ENCODE measurements at places on chromosomes 11 and 22.

- no peak for DNase-seq
Observed at GRCh38 chr11:134864968-134865305, 452.9 kb upstream of the B3GAT1 start.

DNA sequence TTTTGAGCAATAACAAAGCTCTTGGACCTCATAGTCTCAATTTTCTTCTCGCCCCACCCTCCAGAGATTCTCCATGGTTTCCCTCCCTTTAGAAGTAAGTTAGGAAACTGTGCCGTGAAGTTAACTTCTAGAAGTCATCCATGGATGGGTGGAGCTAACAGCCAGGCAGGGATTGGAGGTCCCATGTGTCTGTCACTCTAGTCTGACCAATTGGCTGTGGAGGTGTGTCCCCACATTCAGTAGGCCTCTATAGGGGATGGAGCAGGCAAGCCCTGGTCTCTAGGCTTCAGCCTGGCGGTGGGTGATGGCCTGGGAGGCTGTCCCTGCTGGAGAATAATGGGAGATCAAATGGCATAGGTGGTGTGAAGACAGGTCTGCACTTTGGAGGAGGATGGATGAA is 50.7 kb downstream of the TP53I11 start:
- DNase-seq: peak; percentile 24

- DNase-seq: no peak
Observed at GRCh38 chr11:102886999-102887398, 12.2 kb upstream of the MMP12 start.

GRCh38 chr11:110362971-110363509 is 66.6 kb upstream of the RDX start:
- DNase-seq: no peak

DNA sequence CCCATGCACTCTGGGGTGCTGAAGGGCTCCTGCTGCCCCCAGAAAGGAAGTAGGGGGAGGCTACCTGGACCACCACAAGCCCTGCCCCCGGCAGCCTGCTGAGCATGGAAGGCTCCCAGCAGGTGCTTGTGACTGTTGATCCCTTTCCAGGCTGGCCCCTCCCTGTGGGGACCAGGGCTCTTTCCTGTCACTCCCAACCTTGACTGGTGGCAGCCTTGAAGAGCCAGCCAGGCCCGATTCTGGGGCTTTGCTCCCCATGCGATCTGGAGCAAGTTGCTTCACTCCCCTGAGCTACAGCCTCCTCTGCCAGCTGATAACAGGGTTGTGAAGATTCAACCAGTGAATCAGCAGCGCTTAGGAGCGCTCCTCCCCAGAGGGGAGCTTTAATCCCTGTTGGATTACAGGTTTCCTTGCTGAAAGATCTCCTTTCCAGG is 4.6 kb upstream of the CST6 start:
- no peak for DNase-seq

- DNase-seq: no peak
Observed at GRCh38 chr11:117475716-117476530, 148.3 kb downstream of the CEP164 start.

GRCh38 chr11:8805296-8805695 is 105.7 kb upstream of the AKIP1 start:
- no peak for DNase-seq

GRCh38 chr11:94379613-94380012 is 21.6 kb downstream of the GPR83 start:
- no peak for DNase-seq

DNA sequence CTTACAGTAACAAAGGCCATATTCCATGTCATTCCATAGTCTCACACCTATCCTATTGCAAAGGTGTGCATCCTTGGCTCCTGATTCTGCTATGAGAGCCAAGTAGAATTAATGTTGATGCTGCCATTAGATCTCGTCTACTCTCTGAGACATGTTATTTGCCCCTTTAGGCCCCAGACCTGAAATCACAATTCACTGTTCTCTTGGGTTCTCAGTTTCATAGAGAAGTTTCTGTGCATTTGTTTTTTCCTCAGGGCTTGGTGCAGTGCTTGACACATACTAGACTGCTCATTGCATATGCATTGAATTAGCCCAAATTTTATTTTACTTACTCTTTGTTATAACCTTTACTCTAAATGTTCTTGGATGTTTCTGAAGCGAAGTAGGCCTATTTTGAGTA is 265.7 kb downstream of the JRKL start:
- DNase-seq: no peak

DNA sequence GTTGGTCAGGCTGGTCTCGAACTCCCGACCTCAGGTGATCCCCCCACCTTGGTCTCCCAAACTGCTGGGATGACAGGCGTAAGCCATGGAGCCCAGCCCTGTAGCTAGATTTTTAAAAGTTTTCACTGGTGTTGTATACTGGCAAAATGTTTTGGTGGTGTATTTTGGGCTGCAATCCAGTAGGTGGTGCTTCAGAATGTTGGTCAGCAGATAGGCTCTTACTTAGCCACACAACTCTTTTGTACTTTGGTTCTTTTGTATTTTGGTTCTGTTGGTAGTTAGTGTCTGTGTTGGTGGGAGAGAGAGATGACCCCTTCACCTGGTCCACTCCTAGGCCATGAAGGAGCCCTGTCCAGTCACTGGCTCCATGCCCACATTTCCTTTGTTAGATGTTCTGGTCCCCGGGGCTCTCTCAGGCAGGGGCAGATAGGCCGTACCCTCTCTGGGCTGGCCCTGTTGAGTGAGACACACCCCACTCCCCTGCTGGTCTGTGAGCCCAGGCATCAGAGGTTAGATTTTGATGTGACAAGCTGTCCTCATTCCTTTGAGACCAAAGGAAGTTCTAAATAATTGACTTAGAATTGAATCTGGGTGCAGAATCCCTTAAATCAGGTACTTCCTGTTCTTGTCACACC is 123.8 kb downstream of the DDX10 start:
- DNase-seq: no peak

DNA sequence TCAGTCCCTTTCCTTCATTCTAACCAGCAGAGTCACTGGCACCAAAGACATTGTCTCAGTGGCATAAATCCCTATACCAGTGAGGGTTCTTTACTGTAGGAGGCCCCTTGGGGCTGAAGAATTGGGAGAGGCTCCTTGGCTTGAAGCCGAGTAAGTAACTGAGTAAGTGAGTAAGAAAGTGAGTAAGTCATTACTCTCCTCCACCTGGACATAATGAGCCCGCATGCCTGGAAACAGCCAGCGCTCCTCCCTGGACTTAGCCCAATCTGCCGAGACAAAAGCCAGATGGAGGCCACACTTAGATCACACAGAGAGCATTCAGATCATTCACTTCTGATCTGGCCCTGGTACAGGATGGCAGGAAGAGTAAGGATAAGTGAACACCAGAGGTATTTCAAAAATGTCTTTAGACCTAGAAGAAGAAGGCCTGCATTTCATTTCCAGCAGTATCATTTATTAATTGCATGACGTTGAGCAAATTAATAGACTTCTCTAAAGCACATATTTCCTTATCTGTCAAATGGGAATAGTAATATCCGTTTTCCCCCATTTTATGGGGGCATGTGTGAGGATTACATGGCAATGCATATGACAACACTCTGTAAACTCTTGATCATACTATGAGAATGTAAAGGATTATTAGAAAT is 8.2 kb upstream of the MICAL3 start:
- DNase-seq: no peak

DNA sequence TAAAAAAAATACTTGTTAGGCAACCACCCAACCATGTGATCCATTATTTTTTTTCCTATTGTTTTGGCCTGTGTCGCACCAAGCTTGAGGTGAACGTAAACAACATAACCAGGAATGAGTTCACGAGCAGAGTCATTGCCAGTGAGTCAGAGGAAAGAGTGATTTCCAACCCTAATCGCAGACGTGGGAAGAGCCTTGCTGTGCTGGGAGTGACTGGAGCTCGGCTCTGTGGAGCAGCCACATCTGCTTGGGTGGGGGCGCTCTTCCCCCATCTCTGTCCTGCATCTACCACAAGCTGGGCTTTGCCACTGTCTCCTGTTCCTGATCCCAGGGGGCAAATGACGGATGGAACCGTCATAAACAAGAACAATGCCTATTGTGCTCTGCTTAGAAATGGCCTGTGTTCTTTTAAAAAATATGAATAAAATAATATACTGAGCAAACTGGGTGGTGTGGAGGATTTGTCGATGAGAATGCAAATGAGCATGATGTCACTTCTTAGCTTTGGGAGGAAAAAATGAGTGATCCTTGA is 210.0 kb downstream of the KIRREL3 start:
- DNase-seq: no peak

DNA sequence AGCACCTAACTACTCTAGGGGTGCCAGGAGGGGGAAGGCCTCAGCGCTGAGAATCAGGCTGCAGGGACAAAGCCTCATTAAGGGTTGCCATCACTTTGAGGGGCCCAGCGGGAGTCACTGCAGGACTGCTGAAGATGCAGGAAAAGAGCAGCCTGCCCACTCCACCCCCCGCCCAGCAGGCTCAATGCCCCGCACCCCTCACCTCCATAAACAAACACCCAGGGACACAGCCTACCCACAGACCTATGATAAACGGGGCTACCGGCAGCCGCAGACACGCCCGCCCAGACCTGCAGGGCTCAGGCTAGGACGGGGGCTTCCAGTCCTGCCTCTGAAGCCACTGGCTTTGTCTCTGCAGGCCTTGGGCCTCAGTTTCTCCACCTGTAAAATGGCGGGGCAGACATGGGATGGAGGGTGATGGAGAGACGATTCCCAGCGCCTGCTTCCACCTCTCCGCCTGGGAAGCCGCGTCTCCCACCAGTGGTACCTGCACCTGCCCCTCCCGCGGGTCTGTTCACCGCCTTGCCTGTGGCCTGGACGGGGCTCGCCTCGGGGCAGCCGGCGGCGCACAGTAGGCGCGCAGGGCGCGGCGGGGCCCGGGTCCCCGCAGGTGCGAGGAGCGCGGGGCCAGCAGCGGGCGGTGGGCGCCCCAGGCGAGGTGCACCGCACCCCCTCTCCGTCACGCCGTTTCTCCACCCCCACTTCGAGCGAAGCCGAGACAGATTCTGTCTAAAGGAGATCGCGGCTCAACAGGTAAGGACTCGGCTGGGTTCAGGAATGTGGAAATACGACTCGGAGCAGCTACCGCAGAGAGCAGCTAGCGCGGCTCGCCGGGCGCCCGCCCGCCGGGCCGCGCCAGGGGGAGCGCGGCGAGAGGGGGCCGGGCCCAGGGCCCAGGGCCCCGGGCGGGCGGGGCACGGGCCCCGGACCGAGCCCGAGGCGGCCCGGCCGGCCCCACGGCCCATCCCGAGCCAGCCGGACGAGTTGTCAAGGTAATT is 1.5 kb downstream of the WNT7B start:
- DNase-seq: no peak

GRCh38 chr11:5226732-5227310 is at the start of gene HBB:
HBB (minus strand) TSS chr11:5227071; CDS start chr11:5227021, 50 bp downstream.
- no peak for DNase-seq

DNA sequence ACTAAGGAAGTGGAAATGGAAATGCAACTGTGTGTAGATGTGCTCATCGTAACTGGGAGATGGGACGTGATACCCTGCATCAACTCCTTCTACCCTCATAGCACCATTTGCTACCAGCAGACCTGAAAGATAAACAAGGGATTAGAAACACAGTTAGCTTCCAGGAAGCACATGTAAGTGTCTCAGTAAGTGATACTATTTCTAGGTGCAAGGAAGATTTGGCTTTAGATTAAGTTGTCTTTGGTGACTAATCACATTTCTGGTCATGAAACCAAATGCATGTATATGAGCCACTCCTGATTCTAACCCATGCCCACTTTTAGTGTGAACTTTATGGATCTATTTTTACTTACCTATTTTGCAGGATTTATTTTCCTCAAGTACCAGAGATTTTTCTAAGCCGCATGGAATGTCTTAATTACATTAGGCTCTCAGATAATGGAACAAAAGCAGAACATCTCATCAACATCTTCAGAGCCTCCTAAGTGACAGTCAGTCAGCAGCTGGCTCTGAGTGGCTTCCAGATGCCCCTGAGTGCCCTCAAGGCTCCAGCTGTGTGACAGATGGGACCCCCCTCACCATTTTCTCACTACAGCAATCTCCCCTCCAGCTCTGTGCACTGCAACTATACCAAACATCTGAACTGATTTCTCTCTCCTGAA is 21.2 kb downstream of the SLC5A12 start:
- DNase-seq: no peak

DNA sequence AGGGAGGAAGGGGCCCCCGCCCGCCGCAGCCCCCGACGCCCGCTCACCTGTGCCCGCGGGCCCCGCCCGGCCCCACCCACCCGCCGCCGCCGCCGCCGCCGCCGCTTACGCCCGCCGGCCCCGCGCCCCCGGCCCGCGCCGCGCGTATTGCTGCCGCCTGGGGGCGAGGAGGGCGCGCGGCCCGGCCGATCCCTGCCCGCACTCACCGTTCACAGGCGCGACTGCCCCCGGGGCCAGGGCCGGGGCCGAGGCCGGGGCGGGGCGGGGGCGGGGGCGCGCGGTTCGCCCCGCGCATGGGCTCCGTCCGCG is 212 bp downstream of the HRAS start:
- no peak for DNase-seq

GRCh38 chr22:20242393-20243175 is 25.5 kb downstream of the RTN4R start:
- no peak for DNase-seq

DNA sequence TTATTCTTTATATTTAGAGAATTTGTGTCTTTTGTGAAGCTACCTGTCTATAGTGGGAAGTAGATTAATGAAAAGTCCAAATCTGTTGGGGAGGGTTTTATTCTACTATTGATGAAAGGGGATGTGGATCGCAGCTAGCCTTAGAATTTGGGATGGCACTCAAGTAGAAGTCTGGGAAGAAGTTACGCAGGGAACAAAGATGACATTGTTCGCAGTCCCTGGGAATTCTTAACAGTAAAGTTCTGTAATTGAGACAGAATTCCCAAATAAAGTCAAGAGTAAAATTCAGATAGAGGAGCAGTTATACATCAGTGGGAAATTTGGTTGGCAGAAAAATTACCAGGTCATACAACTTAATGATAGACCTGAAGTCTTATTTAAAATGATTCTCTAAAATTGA is 64.1 kb downstream of the ATM start:
- no peak for DNase-seq

- DNase-seq: no peak
Observed at GRCh38 chr11:71940561-71941219, 11.8 kb downstream of the RNF121 start.

DNA sequence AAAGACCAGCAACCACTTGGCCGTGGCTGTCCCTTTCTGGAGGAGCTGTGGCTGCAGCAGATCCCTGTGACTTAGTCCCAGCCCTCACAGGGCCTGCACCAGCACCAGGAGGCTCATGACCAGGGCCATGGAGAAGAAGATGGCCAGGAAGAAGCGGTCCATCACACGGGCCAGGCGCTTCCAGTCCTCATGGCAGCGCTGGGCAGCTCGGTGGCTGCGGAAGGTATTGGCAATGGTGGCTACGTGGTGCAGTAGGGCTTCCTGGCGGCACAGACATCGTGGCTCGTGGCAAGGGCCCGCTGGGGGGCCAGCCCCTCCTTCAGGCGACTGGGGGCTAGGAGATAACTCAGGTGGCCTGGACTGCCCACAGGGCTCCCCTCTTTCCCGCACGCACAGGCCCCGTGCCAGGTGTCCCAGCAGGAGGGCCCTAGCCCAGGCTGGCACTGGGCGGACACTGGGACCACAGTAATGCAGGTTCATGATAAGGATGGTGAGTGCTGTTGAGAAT is 5.1 kb downstream of the CHRNA10 start:
- DNase-seq: no peak

GRCh38 chr11:113991170-113991569 is 16.3 kb downstream of the HTR3A start:
- no peak for DNase-seq

- no peak for DNase-seq
Observed at GRCh38 chr11:115696563-115696962, 192.3 kb upstream of the CADM1 start.

GRCh38 chr11:129374993-129375750 is 476 bp upstream of the BARX2 start:
- DNase-seq: no peak

All from stimulated activated CD4-positive, alpha-beta T cell treated with anti-CD3 and anti-CD28 coated beads, TNF-alpha, amount 100 ng/mL, for 48 hours (primary cell).